NCI-H2081 (cell line): ENCODE measurements at places on chromosomes 1 and 21.

DNA sequence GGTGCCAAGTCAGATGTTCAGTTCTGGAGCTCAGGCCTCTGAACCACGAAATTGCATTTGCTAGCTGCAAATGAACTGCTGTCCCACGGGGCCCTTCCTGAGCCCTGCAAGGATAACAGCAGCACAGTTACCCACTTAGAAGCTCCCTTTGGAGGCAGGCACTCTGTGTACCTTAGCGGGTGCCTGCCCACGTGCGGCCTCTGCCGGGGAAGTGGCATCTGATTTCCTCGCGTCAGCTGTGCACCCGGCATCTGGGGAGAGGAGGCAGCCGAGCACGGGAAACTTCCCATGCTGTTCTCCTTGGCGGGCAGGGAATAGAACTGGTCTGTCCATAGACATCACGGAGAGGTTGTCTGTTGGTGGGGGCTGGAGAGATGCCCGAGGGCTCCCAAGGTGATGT is 148.0 kb upstream of the C1orf174 start:
- DNase-seq = no peak

DNA sequence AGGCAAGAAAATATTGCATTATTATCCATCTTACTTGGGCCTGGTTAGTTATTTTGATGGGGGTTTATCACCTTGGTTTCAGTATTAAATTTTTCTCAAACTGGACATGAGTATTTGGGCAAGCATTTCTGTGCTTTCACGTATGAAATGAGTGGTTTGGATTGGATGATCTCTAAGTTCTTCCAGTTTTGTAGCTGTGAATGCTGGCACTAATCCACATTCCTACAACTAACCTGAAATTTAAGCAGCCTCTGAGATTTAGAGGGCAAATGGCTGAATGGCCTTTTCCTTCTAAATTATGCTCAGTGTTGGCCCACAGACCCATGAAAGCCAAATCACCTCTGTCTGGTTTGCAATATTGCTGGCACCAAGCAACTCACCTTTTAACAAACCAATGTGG is 475.0 kb upstream of the B3GALT2 start:
- no peak for DNase-seq

GRCh38 chr1:160376525-160377131 is 9.8 kb downstream of the NHLH1 start:
- peak; percentile 57 for DNase-seq

- no peak for DNase-seq
Observed at GRCh38 chr1:72697410-72697809, 415.1 kb upstream of the NEGR1 start.

DNA sequence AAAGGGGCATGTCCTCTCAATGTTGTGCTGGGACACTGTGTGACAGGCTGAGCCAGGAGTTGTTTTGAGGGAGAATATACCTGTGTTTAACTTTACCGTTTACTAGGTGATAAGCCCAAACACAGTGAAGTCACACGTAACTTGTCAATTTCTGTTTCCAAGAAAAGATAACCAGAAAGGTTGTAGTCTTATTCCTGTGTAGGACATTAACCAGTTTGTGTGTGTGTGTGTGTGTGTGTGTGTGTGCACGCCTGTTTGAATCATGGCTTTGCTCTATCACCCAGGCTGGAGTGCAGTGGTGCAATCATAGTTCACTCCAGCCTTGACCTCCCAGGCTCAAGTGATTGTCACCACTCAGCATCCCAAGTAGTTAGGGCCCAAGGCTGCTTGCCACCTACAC is 83.6 kb downstream of the MRPS6 start:
- no peak for DNase-seq

DNA sequence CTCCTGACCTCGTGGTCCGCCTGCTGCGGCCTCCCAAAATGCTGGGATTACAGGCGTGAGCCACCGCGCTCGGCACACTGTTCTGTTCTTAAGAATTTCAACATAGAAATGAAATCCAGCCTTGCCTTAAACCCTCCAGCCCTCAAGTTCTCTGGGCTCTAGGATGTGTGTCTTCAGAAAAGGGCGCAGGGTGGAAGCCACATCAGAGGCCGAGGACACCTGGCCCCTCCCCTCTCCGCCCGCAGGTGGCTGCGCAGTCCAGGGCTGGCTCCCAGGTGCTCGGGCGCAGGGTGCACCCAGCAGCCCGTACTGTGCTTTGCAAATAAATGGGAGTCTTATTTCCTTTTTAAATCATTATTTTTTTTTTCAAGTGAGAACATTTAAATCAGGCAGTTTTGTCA is 2.0 kb upstream of the C1orf174 start:
- no peak for DNase-seq

DNA sequence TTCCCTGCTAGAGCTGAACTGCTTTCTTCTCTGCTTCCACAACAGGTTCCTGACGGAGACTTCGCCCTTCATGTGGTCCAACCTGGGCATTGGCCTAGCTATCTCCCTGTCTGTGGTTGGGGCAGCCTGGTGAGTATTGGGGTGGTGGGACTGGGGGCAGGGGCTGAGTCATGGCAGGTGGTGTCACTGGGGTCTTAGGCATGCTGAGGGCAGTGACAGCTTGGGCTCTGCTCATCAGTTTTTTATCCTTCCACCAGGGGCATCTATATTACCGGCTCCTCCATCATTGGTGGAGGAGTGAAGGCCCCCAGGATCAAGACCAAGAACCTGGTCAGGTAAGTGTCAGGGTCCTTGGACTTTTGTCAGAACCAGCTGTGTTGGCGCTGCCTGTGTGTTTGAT is 1.3 kb downstream of the ATP6V0B start:
- no peak for DNase-seq

DNA sequence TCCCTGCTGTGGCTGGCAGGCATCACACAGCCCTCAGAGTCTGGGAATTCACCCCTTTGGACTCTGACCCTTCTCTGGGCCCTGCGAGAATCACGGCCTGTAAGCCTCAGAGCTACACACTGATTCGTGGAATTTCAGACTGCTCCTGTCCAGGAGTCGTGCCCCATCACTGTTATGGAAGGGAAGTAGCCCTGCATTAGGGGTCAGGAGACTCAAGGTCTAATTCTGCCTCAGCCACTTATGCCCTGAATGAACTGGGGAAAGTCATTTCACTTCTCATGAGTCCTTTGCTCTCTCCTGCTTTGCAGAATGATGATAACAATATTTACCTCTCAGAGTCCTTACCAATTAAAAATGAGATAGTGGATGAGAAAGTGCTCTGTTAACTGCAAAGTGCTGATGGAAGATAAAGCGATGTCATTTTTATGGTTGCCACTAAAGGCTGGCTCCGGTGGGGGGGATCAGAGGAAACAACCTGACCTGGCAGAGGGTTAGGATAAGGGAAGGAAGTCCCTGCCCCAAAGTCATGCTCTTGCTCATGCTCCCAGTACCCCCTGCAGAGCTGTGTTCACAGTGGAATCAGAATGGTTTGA is 148.6 kb upstream of the CD34 start:
- DNase-seq = no peak

DNA sequence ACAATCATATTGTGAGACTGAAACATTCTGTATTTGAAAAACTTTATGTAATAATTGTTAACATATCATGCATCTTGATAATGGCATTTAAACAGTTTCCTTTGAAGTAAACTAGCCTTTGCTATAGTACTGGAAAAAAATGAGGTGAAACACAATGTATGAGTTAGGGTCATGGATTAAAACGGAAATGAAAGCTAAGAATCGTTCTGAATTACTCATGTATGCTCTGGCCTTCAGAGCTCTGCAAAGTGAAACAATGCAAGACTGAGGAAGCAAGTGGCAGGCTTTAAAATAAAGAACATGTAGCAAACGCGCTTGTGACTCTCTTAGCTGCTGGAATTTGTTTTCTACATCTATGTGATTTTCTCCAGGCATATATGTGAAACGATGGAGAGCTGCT is 317.1 kb downstream of the DPYD start:
- DNase-seq = no peak

- DNase-seq = no peak
Observed at GRCh38 chr1:193791746-193792145, 605.3 kb upstream of the B3GALT2 start.

DNA sequence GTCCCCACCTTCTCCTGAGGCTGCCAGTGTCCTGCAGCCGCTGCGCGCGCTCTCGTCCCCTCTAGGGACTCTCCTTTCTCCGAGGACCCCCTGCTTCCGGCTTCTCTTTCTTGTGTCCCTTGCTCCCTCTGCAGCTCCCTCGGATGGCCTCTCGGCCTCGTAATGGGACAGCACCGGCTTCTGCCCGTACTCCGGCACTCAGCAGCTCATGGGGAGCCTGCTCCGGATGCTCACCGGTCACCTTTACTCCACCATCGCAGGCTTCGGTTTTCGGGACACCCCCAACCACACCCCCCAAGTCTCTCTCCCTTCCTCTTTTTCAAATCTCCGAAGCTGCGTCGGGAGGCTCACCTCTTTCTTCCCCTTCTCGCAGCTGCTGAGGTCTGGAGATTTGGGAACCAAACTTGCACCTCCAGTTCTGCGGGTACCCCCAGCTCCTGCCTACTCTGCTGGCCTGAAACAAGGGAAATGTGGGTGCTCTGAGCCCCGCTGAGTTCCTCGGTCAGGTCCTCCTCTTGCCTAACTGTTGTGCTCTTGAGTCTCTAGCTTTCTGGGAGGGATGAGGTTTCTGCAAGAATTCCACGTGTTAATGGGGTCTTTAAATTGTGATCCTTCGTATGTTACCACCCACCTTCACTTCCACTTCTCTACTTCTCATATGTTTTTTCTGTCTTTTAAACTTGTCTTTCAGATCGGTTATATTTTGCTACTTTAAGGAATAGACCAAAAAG is 930 bp downstream of the CDC14A start:
- DNase-seq = no peak

DNA sequence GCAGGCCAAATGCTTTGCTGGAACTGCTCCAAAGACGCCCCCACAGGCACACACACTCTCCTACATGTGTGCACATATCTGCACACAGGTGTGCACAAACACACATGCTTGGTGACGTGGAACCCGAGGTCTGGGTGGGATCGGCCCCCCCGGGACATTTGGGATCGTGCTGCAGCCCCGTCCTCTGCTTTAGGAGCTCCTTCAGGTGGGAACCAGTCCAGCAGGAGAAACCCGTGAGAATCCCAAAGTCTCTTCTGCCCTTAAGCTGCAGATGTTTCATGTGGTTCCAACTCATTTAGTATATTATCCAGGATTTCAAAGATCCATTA is 38.6 kb downstream of the UBE2G2 start:
- DNase-seq = no peak

GRCh38 chr1:12592496-12592895 is 25.5 kb downstream of the DHRS3 start:
- DNase-seq = no peak

DNA sequence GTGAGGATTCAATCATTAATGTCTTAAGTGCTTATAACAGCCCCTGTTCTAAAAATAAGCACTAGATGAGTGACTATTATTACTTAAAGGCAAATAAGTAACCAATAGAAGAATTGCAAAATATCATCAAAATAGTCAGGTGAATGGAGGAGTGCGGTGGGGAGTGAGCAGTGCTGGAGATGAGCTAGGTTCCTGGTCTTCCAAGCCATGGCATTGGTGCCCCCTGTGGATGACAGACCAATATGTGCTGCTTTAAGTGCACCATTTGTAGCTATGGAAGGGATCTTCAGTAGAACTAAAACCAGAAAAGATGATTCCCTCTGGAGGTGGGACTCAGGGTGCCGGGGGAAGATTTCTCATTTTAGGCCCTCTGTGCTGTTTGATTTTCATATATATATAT is 46.1 kb upstream of the SLC30A1 start:
- no peak for DNase-seq

- no peak for DNase-seq
Observed at GRCh38 chr1:21320410-21321108, 30.3 kb upstream of the ECE1 start.

- no peak for DNase-seq
Observed at GRCh38 chr21:43340491-43341377, 86.2 kb downstream of the SIK1 start.

DNA sequence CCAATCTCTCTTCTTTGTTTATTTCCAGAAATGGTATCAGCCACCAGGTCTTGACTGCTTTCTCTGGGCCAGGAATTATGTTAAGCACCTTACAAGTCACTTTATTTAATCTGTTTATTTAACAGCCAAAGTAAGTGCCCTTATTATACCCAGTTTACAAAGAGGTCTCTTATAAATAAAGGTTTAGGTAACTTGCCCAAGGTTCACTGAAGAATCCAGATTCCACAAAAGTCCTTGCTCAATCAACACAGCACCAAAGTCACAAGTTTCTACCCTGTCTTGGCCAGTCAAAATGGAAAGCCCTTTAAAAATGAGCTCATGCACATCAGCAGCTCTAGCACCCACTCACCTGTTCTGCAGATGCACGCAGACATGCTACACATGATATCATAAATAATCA is 28.0 kb upstream of the ATP1A1 start:
- DNase-seq = no peak

- no peak for DNase-seq
Observed at GRCh38 chr1:25654109-25654660, 37.6 kb downstream of the MAN1C1 start.

- DNase-seq = no peak
Observed at GRCh38 chr1:228804173-228804572, 68.9 kb downstream of the RHOU start.

- no peak for DNase-seq
Observed at GRCh38 chr1:231534703-231535159, 6.3 kb downstream of the TSNAX start.

GRCh38 chr1:152646656-152647055 is 16.5 kb upstream of the LCE2D start:
- DNase-seq = no peak

DNA sequence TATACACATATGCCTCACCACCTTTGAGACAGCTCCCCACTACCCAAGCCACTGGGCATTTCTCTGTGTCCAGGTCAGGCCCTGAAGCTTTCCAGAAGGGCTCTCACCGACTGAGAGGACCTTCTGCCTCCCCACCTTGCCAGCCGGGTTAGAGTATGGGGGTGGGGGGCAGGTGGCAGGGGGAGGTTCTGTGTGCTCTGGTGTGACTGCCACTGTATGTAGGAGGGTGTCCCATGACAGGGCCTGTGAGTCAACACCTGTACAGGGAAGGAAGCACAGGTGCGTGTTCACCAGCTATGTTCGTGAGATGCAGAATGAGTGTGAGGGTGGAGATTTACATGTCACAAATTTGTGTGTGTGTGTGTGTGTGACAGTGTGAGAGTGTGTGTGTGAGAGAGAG is 7.0 kb downstream of the AHDC1 start:
- DNase-seq = no peak

- no peak for DNase-seq
Observed at GRCh38 chr1:19764848-19765247, 34.9 kb downstream of the TMCO4 start.

GRCh38 chr21:38621132-38621531 is 122.9 kb upstream of the ERG start:
- no peak for DNase-seq

DNA sequence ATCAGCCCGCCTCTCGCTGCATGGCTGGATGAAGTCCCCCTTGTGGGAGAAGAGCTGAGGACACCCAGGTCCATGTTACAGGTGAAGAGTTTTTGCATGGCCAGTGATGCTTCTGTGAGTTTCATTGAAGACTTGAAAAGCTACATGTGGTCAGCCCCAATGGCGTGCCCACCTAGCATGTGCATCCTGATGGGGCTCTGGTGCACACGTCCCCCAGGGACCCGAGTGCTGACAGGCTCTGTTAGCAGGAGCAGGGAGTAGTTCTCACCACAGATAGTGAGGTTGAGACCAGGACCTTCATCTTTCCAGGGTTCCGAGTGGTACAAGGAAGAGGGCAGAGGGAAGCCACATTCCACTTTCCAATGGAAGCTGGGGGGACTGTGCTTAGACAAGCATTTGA is 184.8 kb upstream of the C1orf174 start:
- no peak for DNase-seq

GRCh38 chr21:40043423-40043822 is 176.2 kb downstream of the PCP4 start:
- DNase-seq = no peak
